ENCODE measurements at places on chromosomes 12 and 14. TPM values are rescaled to one million over a fixed set of nuclear protein-coding genes. Genes with fewer than 3 reads are reported as not detected.

GRCh38 chr12:120737557-120738251 lies 12.1 kb downstream of the ACADS start:
- DNase-seq: no peak

DNA sequence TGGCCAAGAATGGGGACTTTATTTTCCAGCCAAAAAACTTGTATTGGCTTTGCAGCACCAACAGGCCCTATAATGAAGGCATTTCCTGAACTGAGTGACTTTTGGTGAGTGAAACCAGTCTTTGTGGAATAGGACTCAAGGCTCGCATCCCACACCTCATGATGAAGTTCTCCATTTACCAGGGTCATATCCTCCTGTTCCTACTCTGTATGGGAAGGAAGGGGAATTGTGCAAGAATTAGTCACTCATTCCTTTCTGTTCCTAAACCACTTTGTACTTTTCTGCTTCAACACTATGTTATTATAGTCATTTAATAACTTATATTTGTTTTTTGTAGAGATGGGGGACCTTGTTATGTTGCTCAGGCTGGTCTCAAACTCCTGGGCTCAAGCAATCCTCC lies 2.3 kb upstream of the SPATS2 start:
- DNase-seq: no peak

DNA sequence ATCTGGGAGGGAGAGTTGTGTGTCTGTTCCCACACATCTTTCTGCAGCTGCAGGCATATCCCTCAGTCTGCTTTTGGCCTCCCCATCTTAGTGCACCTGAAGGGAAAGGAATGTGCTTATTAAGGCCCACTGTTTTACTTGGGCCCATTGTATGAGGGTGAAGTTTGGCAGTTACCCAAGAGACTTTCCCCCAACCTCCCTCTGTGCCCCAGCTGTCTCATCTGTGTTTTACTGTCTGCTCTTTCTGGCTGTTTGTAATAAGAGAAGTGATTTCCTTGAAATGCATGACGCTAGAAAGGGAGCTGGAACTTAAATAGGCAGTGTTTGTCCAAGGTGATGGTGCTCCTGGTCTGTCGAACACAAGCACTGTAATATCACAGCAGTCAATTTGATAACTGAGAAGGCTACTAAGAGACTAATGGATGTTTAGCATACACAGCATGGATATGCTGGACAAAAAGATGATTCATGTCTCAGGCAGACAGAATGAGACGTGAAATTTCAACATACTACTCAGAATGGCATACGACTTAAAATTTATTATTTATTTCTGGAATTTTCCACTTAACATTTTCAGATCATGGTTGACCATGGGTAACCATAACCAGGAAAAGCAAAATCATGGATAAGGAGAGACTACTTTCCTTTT lies 43.6 kb downstream of the FSCB start:
- DNase-seq: no peak

Gene ARL1
- total RNA-seq: 89.1 TPM

Gene LAG3
- total RNA-seq: 0.80 TPM

Gene LRTM2
- total RNA-seq: not detected

Gene NR4A1
- 154 TPM for total RNA-seq
